Hepatocyte (in vitro differentiated cells): ENCODE measurements at places on chromosomes 5 and 9. TPM values are rescaled to one million over a fixed set of nuclear protein-coding genes. Genes with fewer than 3 reads are reported as not detected.

The CARD6 gene
- 4.5 and 5.5 TPM in 2 replicates for total RNA-seq

The WDR5 gene
- 19.8 and 21.0 TPM in 2 replicates for total RNA-seq

The GABRG2 gene
- 0.43 TPM in 1 of 2 replicates, not detected in the other for total RNA-seq

The PTAR1 gene
- 69.7 and 75.1 TPM in 2 replicates for total RNA-seq

The C8G gene
- total RNA-seq, result 5.7 and 15.7 TPM in 2 replicates

The CTNND2 gene
- 19.5 and 30.3 TPM in 2 replicates for total RNA-seq

The CSF1R gene
- 4.5 and 4.7 TPM in 2 replicates for total RNA-seq

The EPB41L4A gene
- total RNA-seq, result 11.4 and 12.9 TPM in 2 replicates

The CDH9 gene
- 0.53 and 2.2 TPM in 2 replicates for total RNA-seq

DNA sequence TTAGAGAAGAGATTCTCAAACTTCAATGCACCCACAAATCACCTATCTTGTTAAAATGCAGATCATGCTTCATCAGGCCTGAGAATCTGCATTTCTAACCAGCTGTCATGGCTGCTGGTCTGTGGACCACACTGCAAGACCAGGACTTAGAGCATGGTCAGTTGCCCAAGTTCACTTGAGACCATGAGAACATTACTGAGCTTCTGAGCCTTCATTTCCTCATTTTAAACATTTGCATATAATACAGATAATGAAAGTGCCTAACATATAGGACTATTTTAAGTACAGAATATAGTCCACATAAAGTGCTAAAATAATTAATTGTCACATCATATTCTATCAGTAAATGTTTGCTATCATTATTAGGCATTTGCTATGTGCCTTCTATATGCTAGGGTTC lies 260.8 kb upstream of the TNC start:
- no peak for DNase-seq

- DNase-seq, result no peak
Observed at GRCh38 chr9:124929464-124929863, 11.4 kb downstream of the GOLGA1 start.

DNA sequence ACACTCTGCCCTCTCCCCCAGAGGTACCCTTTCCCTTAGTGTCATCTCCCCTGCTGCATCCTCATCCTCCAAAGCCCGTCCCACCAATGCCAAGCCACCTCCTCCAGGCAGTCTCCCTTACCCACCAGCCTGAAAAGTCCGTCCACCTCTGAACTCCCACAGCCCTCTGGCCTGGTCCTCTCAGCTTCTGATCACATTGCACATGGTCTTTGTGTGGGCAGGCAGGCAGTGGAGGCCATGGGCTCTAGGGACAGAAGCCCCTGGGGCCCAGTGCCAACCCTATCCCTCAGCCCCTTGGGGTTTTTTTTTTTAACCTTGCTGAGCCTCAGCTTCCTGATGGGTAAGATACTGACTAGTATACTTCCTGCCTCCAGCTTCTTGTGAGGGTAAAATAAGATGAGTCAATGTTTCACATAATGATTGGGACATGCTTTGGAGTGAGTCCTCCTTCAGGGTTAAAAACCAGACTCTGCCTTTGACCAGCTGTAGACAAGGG lies 19.4 kb downstream of the CSF1R start:
- no peak for DNase-seq

DNA sequence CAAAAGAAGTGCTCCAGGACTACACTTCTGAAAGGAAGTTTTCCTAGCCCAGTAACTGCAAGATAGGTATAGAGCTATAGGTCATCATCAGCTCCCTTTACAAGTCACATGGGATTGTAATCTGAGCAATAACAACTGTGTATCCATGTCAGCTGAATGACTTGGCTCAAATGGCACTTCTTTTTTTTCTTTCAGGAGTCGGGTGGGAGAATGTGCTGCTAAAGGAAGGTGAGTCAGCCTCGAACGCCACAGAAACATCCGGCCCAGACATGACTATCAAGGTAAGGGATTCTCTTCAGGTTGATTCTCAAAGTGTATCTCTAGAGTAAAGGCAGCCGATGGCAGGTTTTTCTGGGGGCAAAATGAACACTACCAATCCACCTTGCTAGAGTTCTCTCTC lies 192.2 kb downstream of the C9orf152 start:
- DNase-seq, result no peak

DNA sequence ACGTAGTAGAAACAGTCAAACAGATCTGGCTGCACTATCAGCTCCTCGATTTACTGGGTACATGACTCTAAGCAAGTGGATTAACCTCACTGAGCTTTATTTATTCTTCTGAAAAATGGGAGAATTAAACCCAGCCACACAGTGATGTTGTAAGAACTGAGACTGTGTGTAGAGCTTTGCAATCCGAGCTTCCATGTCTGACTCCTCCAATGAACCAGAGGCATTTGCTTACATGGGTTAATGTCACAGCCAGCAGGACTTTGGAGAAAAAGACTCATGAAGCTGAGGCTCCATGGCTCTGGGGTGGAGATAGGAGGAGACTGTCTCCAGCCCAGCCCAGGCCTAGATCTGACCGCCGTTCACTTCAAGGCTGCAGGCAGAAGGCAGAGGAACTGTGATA lies 201.3 kb downstream of the CDK5RAP2 start:
- no peak for DNase-seq

GRCh38 chr5:168654211-168654721 lies 75.1 kb upstream of the PANK3 start:
- peak; percentile 73 for DNase-seq

DNA sequence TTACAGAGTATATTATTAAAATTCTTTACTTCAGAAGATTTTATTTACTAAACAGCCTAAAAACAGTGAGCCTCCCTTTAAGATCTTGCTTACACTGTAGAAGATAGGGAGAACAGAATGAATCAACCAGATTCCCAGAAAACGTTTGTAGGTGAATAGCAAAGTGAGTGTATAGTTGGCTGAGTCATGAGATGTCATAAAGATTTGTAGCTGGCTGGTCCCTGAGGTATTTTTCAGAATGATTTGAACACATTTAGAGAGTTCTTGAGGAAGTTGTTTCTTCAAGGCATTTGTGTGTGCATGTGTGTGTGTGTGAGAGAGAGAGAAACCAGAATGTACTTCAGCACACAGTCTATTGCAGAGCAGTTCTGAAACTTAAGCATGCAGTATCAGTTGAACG lies 159.4 kb upstream of the PRR16 start:
- peak; percentile 42 for DNase-seq

- DNase-seq, result no peak
Observed at GRCh38 chr5:14876095-14876494, 4.5 kb upstream of the ANKH start.

- peak; percentile 48 for DNase-seq
Observed at GRCh38 chr9:106179191-106179590, 484.9 kb downstream of the TMEM38B start.

DNA sequence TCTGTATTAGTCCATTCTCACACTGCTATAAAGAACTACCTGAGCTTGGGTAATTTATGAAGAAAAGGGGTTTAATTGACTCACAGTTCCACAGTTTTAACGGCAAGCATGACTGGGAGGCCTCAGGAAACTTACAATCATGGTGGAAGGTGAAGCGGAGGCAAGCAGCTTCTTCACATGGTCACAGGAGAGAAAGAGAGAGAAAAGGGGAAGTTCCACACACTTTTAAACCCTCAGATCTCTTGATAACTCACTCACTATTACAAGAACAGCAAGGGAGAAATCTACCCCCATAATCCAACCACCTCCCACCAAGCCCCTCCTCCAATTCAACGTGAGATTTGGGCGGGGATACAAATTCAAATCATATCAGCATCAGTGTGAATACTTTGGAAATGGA lies 133.4 kb upstream of the SLC30A5 start:
- no peak for DNase-seq
